ENCODE measurements at places on chromosomes 4 and X. TPM values are rescaled to one million over a fixed set of nuclear protein-coding genes. Genes with fewer than 3 reads are reported as not detected.

GRCh38 chr4:66591968-66592367 lies 921.7 kb upstream of the EPHA5 start:
- DNase-seq, result no peak

- no peak for DNase-seq
These were observed 4.6 kb upstream of the MAD2L1 start for GRCh38 chr4:120071192-120071795.

- no peak for DNase-seq
These were observed 1.1 kb upstream of the ATOH1 start for GRCh38 chr4:93827272-93827947.

DNA sequence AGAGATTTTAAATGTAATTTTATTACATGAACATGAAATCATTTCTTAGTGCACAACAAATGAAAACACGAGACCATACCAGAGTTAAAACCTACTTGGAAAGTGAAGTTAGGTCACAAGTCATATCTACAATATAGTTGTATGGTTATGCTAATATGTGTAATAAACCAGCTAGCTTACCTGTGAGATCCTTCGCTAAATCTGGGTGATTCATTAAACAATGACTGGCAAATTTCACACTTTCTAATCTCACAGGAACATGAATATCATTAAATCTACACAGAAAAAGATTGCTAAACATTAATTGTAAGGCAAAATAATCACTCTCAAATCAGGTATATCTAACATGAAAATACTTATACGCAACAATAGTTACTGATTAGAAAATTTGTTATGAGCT lies 67.6 kb downstream of the PDS5A start:
- no peak for DNase-seq

GRCh38 chrX:81238166-81238565 lies 36.3 kb downstream of the SH3BGRL start:
- DNase-seq, result no peak

DNA sequence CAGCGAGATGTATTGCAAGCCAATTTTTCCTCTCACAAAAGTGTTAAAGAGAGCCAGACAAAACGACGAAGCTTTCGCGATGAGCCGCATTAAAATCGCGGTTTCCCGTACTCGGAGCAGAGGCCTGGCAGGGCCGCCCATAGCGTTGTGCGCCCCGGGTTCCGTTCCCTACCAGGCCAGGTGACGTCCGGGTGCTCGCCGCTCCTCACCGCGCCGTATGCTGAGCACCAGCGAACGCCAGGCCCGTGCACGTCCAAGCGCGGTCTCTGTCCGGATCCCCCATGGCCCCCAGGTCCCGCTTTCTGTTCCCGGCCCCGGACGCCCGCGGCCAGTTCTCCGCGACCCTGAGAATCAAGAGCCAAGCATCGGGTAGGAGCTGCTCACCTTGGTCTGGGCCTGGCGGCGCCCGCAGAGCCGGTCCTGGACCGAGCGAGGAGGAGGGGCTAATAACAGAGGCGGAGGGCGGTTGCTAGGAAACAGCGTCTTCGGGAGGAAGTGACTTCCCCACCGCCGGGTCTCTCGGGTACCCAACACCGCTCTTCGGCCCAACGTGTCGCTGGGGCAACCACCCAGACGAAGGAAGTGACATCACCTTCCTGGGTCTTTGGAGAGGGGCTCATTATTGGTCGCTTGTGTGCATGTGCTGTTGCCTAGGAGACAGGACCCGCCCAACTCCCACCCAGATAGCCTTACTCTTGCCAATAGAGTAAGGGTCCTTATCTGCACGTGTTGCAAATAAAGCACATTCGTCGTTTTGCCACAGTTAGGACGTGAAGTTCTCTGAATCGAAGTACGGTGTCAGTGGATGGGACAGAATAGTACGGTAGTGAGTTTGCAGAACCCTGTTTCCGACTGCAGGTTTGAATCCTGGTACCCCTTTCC lies at the start of gene MAP9:
Gene MAP9 (minus strand): TSS at position 579 of the 882 bp plus-strand sequence. CDS start 1,115 bp downstream, outside the sequence.
- peak; percentile 97 for DNase-seq

GRCh38 chr4:8050555-8051206 lies 107.9 kb downstream of the ABLIM2 start:
- no peak for DNase-seq

DCAF4L1 gene
- total RNA-seq, result not detected

SERTM2 gene
- not detected for total RNA-seq

FHIP1A gene
- total RNA-seq, result 0.86 TPM

PRRG1 gene
- total RNA-seq, result 9.8 TPM

All from osteocyte (in vitro differentiated cells).